ENCODE measurements at places on chromosomes 1 and 21. TPM values are rescaled to one million over a fixed set of nuclear protein-coding genes. Genes with fewer than 3 reads are reported as not detected.

GRCh38 chr1:147598621-147599361, 57.5 kb downstream of the BCL9 start:
- peak overlapping the region; percentile 56 for H3K27ac ChIP-seq
- peaks cover 2% of the 10 kb centered on the region for H3K4me1 ChIP-seq
- no peaks in the 10 kb centered on the region for H3K36me3 ChIP-seq

DNA sequence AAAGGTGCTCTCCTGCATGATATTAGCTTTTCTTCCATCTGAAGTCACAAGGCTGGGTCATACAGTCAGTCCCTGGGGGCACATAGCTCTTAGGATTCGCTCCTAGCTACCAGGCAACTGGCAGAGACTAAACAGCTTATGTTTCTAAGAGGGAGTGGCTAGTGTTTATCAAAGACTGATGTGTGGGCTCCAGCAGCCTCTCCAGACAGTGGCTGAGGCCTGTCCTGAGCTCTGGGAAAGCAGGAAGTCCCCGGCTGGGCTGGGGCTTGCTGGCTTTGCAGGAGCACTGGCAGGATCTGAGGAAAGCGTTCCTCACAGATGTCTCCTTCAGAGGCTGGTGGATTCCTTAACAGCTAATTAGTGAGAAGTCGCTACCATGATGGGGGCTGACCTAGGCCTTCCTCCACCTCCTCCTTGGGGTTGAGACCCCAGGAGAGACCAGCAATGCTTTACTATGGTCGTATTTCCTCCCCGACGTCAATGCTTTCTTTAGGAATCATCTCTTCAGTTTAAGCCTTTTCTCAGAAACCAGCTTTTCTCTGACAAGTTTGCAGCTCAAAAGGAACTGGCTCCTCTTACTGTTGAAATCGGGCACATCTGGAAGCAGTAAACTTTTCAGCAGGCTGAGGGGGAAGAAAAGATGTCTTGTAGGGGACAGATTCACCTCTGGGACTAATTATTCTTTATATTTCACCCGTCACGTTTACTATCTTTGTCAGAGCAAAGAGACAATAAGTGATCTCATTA, 33.5 kb upstream of the HHAT start:
- H3K27ac ChIP-seq = no peak overlapping the region
- H3K4me1 ChIP-seq = peaks cover 11% of the 10 kb centered on the region
- no peak overlapping the region for H3K4me3 ChIP-seq
- H3K36me3 ChIP-seq = no peaks in the 10 kb centered on the region

DNA sequence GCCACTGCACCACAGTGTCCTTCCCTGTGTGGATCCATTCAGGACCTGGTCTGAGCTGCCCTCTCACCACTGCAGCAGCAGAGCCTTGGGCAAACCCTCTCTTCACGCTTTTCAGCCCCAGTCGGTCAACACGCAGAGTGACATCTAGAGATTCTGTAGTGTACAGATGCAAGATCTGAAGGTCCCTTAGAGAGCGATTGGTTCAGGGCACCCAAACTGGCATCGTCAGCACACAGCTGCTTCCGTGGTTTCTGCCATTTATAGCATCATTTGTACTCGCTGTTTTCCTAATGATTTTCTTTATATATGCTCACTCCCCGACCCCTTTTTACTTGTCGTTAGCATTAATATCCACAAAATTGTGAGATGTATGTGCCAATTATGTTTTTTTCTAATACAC, 1.5 kb upstream of the ASCL5 start:
- no peak overlapping the region for H3K27ac ChIP-seq
- DNase-seq = no peak
- H3K4me3 ChIP-seq = no peak overlapping the region
- peaks cover 20% of the 10 kb centered on the region for H3K27me3 ChIP-seq
- no peaks in the 10 kb centered on the region for H3K36me3 ChIP-seq

DNA sequence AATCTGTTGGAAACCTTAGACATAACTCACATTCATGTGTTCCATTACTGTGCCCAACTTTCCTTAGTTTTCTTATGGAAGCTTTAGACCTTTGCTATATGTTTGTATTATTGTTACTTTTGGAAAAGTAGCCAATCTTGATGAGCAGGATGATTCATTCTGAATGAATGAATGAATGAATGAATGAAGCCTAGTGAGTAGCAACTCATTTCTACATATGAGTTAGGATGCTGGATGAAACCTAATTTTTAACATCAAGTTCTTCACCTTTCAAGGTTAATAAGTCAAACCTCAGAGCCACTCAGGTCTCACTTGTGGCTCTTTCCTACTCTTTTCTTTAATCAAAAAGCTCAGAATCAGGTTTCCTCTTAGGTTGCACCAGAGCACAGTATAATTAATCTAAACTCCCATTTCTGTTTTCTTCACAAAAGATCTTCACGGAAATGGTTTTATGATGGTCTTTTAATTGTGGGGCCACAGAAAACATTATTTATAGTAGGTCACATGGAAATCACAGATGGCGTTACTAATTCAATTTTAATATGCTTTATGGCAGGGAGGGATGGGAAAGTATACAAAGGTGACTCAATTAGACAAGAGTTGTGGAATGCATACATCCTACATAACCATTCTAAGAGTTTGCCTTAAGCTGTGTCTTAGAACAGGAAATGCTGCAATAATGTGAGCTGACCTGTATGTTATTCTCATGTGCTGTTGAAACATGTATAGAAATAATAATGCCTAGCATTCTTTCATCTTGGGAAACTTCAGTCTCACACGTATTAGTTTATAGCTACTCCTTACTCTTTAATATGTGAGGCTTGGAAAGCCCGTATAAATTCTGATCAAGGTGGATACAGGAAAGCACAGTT, 4.5 kb upstream of the DDX59 start:
- H3K27ac ChIP-seq = no peak overlapping the region
- H3K4me3 ChIP-seq = no peak overlapping the region
- H3K36me3 ChIP-seq = no peaks in the 10 kb centered on the region

DNA sequence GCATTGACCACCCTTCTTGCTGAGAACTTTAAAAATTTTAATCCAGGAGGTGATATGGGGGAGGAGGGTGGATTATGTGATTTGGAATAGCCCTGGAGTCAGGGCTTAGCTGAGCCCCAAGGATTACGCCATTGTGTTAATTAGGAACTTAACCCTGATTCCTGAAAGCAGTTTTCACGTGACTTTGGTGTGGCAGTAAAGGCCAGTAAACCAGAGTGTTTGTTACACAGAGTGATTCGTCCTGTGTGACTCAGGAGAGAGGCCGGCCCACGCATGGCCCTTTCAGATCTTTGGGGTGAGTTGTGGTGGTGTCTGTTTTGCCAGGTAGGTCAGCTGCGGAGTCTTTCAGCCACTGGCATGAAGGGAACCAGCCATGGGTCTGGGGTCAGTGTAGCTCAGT, 107.6 kb downstream of the NOS1AP start:
- H3K36me3 ChIP-seq = no peaks in the 10 kb centered on the region
- no peaks in the 10 kb centered on the region for H3K4me1 ChIP-seq
- H3K27me3 ChIP-seq = no peaks in the 10 kb centered on the region
- DNase-seq = no peak
- no peak overlapping the region for H3K4me3 ChIP-seq
- H3K27ac ChIP-seq = no peak overlapping the region

- H3K27me3 ChIP-seq = no peaks in the 10 kb centered on the region
- no peak overlapping the region for H3K27ac ChIP-seq
- peak; percentile 32 for DNase-seq
- no peaks in the 10 kb centered on the region for H3K36me3 ChIP-seq
- H3K4me1 ChIP-seq = no peaks in the 10 kb centered on the region
These were observed 142.9 kb upstream of the COL6A1 start for GRCh38 chr21:45838634-45839033.

GRCh38 chr1:59477286-59477685, 180.4 kb downstream of the FGGY start:
- no peak overlapping the region for H3K27ac ChIP-seq
- DNase-seq = peak; percentile 71
- H3K27me3 ChIP-seq = no peaks in the 10 kb centered on the region
- no peak overlapping the region for H3K4me3 ChIP-seq
- peaks cover 4% of the 10 kb centered on the region for H3K4me1 ChIP-seq

ATP6V0B gene
- 102 TPM for total RNA-seq

- H3K36me3 ChIP-seq = no peaks in the 10 kb centered on the region
- no peaks in the 10 kb centered on the region for H3K27me3 ChIP-seq
- H3K27ac ChIP-seq = no peak overlapping the region
- H3K4me1 ChIP-seq = no peaks in the 10 kb centered on the region
- H3K4me3 ChIP-seq = no peak overlapping the region
These were observed 14.8 kb upstream of the METTL18 start for GRCh38 chr1:169809370-169810095.

DNA sequence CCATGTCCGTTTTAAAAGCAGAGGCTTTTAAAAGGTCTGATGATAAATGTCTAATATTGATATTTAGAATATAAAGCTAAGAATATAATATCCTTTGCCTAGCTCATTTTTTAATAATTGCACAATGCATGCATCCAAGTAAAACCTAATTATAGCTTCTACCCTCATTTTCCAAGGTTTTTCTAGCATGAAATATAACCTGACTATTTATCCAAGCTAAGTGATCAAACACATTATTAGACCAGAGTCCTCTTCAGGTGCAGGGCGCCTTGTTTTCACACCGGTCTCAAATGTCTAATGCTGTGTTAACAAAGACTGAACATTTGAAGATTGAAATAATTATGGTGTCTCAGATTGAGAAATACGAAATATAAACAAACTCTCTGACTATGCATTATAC, 648.9 kb upstream of the CXADR start:
- H3K27ac ChIP-seq = no peak overlapping the region
- H3K4me3 ChIP-seq = no peak overlapping the region
- no peak for DNase-seq

- no peaks in the 10 kb centered on the region for H3K4me1 ChIP-seq
- no peak overlapping the region for H3K27ac ChIP-seq
- no peaks in the 10 kb centered on the region for H3K36me3 ChIP-seq
- H3K27me3 ChIP-seq = no peaks in the 10 kb centered on the region
- no peak overlapping the region for H3K4me3 ChIP-seq
These were observed 33.1 kb upstream of the C1orf146 start for GRCh38 chr1:92184632-92185031.

- H3K4me1 ChIP-seq = peaks cover 3% of the 10 kb centered on the region
- H3K27me3 ChIP-seq = no peaks in the 10 kb centered on the region
- DNase-seq = peak; percentile 80
- H3K36me3 ChIP-seq = no peaks in the 10 kb centered on the region
- no peak overlapping the region for H3K27ac ChIP-seq
These were observed 15.0 kb upstream of the H3-3A start for GRCh38 chr1:226047495-226047894.

NPL gene
- 2.6 TPM for total RNA-seq

DNA sequence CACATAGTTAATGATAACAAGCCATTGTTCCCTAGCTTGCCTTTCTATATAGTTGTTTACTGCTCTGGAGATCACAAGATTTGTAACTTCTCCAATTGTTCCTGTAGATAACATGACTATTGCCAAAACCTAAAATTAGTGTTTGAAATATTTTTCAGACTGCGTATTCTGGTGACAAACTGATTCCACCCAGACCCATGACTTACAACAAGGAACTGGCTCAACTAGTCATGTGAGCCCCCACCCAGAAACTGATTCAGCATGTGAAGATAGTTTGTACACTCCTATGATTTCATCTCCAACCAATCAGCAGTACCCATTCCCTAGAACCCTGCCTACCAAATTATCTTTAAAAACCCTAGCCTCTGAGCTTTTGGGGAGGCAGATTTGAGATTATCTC, 131.4 kb upstream of the BCL9 start:
- H3K4me3 ChIP-seq = no peak overlapping the region
- no peak for DNase-seq
- no peak overlapping the region for H3K27ac ChIP-seq
- no peaks in the 10 kb centered on the region for H3K4me1 ChIP-seq
- H3K27me3 ChIP-seq = no peaks in the 10 kb centered on the region
- no peaks in the 10 kb centered on the region for H3K36me3 ChIP-seq

DNA sequence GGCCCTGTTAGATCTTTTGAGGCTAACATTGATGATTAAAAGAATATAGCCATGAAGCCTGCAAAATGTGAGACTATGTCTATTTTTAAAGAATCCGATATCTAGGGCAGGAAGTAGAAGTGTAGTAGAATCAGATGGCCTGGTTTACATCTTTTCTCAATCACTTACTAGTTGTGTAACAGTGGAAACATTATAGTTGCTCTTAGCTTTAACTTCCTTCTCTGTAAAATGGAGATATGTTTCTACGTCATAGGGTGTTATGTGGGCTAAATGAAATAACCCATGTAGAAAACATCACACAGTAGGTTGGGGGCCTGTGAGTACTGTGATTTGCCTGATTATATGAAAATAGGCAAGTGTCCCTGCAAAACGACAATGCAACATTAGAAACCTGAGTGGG, 4.4 kb upstream of the IGFN1 start:
- no peaks in the 10 kb centered on the region for H3K36me3 ChIP-seq
- no peaks in the 10 kb centered on the region for H3K27me3 ChIP-seq
- H3K4me1 ChIP-seq = peaks cover 5% of the 10 kb centered on the region
- H3K4me3 ChIP-seq = no peak overlapping the region
- H3K27ac ChIP-seq = no peak overlapping the region

- no peaks in the 10 kb centered on the region for H3K36me3 ChIP-seq
- peak; percentile 84 for DNase-seq
- H3K4me3 ChIP-seq = peak overlapping the region; percentile 85
- H3K4me1 ChIP-seq = peaks cover 26% of the 10 kb centered on the region
- H3K27me3 ChIP-seq = no peaks in the 10 kb centered on the region
These were observed 3.1 kb downstream of the ATP1A1 start for GRCh38 chr1:116375887-116376728.

DNA sequence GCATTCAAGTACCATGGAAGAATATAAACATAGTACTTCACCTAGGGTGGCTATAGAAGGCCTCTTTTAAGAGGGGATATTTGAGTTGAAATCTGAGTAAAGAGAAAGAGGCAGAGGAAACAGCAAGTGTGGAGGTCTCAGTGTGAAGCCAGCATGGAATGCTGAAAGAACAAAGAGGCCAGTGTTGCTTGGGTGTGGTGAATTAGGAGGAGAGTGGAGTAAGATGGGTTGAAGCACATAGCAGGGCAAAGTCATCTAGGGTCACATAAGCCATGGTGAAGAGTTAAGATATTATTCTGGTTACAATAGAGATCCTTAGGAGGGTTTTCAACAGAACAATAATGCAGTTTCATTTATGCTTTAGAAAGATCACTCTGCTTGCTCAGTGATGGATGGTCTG, 37.5 kb downstream of the C1orf141 start:
- DNase-seq = no peak
- H3K4me3 ChIP-seq = no peak overlapping the region
- H3K36me3 ChIP-seq = no peaks in the 10 kb centered on the region
- no peaks in the 10 kb centered on the region for H3K4me1 ChIP-seq
- H3K27me3 ChIP-seq = no peaks in the 10 kb centered on the region

RYR2 gene
- total RNA-seq = 0.17 TPM

NBPF6 gene
- not detected for total RNA-seq

- H3K27ac ChIP-seq = no peak overlapping the region
- no peaks in the 10 kb centered on the region for H3K27me3 ChIP-seq
- peaks cover 29% of the 10 kb centered on the region for H3K36me3 ChIP-seq
- DNase-seq = no peak
These were observed 9.4 kb downstream of the PEA15 start for GRCh38 chr1:160214481-160215140.

DNA sequence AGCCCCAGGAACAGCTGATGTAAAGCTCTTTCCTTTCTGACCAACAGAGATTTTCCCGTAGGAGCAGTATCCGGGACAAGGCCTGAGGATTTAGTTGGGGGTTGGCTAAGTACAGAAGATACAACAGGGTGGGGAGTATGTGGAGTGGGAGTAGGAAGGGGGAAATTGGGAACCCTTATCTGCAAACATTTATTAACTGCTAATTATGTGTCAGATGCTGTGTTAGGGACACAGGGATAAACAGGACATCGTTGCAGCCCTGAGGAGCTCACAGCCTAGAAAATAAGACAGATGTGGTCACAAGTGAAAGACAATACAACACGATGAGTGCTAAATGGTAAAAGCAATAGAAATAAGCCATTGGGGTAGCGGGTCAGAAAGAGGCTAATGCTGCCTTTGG, 12.0 kb downstream of the CD84 start:
- no peaks in the 10 kb centered on the region for H3K4me1 ChIP-seq
- H3K27ac ChIP-seq = no peak overlapping the region
- DNase-seq = no peak
- H3K4me3 ChIP-seq = no peak overlapping the region
- H3K27me3 ChIP-seq = no peaks in the 10 kb centered on the region
